ENCODE measurements at places on chromosomes 7 and 10.

DNA sequence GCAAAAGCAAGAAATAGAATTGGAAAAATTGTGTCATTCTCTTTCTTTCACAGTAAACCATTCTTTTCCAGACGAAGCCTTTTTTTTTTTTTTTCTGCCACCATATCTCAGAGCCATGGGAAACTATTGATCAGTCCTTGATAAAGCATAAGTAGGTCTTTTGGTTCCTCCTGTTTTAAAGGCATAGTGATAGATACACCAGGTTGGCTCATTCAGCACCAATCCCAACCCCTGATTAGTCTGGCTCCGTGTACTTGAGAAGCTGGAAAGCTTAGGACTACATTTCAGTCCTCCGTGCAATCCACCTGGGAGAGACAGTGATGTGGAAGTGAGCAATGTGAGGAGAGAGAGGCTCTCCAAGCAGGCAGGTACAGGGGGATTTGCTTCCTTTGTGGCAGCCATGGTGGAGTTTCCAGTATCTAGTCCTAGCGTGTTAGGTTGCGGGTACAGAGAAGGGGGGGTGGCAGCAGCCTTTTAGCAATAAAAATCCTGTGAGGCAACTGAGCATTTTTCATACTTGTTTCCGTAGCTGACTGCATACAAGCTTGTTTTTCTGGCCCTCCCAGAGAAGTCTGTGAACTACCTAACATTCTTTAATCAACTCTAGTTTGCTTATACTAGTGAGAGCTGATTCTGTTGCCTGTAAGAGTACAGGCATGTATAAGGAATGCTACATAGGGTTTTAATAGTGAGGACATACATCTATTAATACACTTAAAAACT is 127.4 kb upstream of the CTTNBP2 start:
- no peak for DNase-seq

DNA sequence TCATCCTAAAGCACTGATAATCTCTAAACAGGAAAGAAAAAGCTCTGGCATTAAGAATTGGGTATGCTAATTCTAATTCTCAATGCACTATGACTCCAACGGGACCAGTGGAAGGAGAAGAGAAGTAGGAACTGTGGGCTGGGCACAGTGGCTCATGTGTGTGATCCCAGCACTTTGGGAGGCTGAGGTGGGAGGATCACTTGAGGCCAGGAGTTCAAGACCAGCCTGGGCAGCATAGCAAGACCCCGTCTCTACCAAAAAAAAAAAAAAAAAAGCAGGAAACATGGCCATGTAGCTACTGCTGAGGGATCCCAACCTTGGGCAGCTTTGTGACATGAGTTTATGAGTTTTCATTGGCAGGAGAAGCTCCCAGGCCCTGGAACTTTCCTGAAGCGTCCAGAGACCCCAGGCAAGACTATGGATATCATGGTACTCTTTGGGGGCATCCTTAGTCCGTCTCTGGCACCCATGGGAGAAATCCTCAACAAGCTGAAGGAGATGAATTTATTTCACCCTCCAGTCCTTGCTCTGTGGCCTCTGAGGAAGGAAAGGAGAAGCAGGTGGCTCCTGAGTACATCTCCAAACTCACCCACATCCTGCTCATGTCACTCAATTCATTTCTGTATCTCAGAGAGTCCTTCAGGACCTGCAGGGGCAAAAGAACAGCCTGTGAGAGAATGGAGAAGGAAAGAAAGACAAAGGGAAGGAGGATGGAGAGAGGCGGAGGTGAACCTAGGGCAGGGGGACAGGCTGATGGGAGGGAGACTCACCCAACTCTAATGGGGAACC is 99.5 kb downstream of the SPDYE5 start:
- no peak for DNase-seq

GRCh38 chr7:55063633-55064032 is 44.8 kb downstream of the EGFR start:
- DNase-seq: no peak

DNA sequence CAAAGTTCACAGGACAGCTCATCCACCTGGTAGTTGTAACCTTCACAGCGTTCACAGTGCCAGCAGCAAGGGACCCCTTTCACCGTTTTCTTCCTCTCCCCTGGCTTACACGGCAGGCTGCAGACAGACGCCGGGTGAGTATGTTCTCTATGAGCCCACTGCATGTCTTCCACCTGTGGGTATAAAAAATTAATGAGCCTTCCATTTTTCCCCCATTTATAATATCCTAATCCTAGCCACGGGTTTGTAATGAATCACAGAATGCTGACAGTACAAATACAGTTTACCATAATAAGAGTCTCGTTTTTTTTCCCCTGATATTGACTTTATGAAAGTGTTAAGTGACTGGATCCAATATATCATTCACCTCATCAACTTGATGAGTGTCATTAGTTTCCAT is 719.0 kb downstream of the GRM8 start:
- no peak for DNase-seq

- DNase-seq: no peak
These were observed 48.6 kb downstream of the CHST3 start for GRCh38 chr10:72012796-72013195.

- no peak for DNase-seq
These were observed 42.2 kb upstream of the SLC29A3 start for GRCh38 chr10:71276873-71277272.

- DNase-seq: no peak
These were observed 20.4 kb upstream of the SEMA4G start for GRCh38 chr10:100948916-100949315.

DNA sequence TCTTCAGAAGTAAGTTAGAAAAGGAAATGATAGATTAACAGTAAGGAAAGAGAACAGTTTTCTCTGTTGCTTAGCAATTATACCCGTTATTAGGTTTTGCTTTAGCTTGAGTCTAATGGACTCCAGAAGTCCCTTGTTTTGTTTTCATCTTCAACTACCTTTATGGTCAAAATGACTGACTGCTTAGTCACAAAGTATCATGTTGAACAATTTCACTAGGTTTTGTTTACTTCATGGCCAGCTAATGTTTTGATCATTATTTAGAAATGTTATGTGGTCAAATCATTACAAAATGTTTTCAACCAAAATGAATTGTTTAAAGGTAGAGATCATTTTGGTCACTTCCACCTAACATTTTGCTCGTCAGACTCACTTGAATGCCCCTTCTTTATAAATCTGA is 1.9 kb downstream of the UBN2 start:
- no peak for DNase-seq

DNA sequence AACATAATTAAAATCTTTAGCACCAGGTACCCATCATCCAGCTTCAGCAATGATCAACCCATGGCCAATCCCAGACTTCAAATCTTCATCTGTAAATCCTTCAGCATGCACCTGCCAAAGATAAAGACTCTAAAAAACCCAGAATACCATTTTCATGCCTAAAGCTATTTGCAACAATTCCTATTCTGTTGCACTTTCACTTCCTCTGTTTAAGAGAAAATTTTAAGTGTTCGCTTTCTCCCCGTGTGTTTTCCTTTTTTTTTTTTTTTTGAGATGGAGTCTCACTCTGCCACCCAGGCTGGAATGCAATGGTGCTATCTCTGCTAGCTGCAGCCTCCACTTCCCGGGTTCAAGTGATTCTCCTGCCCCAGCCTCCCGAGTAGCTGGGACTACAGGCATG is 31.8 kb upstream of the HTR5A start:
- DNase-seq: no peak

DNA sequence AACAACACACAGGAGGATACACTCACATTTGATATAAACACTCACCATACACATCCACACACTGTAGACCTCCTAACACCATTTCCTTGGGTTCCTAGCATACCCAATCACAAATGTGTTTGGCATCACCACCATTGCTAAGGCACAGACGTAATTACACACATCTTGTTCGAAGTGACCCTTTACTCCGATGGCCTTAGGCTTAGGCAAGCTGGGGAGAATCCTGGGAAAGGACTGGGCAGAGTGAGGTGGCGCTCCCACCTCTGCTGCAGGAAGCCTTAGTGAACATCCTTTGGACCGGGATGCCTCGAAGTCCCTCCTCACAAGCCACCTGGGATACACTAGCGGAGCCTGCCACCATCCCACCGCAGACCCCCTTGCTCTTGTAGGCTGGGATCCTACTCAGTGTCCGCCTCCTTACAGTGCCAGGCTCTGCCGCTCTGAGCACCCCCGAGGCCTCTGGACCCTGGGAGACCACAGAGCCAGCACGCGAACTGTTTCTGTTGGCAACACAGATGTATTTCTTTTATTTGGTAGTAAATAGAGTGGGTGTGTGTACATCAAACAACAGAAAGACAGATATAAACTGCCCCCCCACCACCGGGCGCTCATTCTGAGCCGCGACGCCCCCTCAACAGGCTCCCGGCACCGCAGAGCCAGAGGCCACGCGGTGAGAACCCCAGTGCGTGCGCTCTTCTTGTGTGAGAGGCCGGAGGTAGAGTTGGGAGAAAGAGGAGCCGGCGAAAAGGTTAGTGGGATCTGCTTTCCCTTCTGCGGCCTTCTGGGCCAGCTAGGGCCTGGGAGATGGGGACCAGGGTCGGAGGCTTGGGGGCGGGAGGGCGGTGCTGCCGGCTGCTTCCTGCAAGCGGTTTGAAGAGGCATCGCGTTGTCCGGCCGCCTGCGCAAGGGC is 5.9 kb upstream of the HMX2 start:
- no peak for DNase-seq

GRCh38 chr7:132213583-132213982 is 362.7 kb downstream of the PLXNA4 start:
- no peak for DNase-seq

Data from stimulated activated CD8-positive, alpha-beta memory T cell treated with anti-CD3 and anti-CD28 coated beads, Interleukin-4, amount 100 ng/mL, for 1 hour (primary cell).